ENCODE measurements at places on chromosomes 7 and 10.

- no peak for DNase-seq
These were observed 185.4 kb downstream of the JAZF1 start for GRCh38 chr7:27995228-27995627.

GRCh38 chr7:12893292-12893691 is 205.9 kb downstream of the ARL4A start:
- no peak for DNase-seq

DNA sequence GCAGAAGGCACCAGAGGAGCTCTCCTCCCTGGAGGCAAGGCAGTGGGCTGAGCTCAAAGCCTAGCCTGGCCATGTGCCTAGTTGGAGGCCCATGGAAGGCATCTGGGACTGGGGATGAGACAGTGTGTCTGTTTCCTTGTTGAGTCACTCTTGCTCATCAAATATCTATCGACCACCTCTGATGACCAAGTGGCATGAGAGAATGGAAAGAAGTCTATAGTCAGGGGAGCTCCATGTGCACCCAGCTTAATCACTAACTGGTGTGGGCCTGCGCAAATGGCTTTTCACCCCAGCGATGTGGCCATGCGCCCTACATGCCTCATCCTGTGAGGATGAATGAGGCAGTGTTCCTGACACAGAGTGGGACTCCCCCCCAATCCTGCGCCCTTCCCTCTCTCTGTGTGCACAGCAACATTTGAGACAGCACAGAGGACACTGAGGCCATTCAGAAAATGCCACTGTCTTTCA is 229.9 kb downstream of the RPS24 start:
- no peak for DNase-seq

DNA sequence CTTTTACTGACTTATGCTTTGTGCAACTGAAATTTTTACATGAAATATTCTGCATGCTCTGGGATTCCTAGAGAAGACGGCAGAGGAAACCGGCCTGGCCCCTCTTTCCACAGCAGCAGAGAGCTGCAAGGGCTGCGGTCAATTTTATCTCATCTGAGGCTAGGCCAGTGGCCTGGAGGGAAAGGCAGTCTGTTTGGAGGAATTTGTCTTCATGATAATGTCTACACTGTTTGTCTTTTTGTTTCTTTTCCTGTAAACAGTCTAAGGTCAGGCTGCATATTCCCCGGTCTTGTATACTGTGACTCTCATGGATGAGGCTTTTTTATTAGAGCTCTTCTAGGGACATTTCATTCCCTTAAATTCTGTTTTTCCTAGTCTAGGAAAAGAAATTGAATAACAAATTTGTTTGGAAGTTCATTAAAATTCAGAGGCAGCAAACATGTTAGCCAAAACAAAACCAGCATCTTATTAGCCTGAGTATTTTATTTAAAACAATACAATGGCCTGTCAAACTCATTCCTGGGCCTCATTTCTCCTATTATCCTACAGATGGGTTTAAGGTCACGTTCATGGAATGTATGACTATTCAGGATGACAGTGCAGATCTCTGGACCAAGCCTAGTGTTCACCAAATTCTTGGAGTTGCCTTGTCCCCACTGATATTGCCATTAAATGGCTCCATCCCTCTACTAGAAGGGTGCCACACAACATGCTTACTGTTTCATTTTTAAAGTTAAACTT is 26.4 kb downstream of the LAMB4 start:
- DNase-seq = no peak

GRCh38 chr10:36465604-36466379 is 659.6 kb upstream of the ANKRD30A start:
- no peak for DNase-seq

DNA sequence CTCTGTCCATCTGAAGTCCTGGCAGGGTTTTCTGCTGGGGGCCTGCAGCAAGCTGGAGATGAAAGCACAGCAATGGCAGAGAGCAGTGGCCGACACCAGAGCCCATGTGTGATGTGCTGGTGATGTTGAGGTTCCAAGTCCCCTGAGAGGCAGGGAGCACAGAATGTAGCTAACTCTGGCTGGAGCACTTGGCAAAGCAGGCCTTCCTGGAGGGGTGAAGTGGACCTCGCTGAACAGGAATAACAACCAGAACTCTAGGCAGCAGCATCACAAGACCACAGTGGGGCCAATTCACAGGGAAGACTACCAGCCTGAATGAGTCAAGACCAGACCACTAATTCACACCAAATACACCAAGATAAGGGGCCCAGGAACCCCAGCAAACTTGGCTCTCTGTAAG is 22.8 kb upstream of the MSMB start:
- DNase-seq = no peak

DNA sequence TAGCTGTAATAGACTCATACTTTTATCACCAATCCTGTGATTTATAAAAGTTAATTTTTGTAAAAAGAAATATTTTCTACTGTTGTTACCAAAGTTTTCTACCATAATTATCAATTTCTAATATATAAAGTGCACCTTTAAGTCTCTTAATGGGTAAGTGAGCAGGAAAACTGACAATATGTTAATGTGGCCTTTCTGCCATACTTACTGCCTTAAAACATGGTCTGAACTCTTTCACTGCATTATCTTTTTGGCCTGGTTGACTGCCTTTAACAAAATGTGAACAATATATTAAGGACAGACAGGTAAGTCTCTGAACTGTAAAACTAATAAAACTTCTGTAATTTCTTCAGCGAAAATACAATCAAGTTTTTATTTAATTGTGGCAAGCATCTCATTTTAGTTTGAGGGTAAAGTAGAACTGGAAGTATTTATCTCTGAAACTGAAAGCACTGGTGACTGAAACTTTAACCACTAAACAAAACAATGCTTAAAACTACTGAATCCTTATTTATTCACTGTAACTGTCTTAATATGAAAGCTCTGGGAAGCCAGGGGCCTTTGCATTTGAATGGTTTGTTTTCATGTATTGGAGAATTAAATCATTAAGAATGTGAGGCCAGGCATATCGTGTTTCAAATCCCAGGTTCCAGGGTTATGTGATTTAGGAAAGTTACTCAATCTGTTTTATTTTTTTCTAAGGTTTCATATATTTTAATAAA is 948.8 kb upstream of the POT1 start:
- no peak for DNase-seq

DNA sequence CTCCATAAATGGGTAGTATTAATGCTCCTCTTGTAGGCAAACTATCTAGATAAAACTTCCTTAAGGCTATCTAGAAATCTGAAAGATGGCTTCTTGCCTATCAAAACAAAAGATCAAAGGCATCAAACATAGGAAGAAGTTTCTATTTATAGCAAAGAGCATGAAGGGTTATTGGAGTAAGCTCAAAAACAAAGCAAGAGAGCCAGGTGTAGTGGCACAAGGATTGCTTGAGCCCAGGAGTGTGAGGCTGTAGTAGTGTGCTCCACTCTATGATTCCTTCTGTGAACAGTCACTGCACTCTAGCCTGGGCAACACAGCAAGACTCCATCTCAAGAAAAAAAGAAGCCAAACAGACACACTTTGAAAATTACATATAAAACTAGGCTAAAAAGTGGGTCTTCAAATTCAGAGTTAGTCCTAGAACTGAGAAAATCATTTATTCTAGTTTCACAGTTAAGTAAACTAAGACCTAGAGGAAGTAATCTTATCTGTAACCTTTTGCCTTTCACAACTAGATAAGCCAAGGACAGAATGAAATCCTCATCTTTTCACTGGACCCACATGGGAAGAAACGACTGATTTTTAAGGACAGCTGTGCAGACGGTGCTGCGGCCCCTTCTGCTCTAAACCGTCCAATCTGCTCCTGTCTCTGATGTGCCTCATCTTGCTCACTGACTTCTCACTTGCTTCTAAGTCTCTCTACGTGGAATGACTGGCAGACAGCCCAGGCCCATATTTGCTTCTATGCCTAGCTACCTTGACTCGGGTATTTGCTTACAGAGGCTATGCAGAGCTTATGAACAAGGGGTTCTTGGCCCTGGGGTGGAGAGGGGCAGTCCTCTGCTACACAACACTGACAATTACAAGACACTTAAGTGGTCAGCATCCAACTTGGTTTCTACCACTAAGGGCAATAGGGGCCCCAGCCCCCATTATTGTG is 50.0 kb downstream of the ESYT2 start:
- no peak for DNase-seq

GRCh38 chr10:116973946-116974455 is 31.0 kb downstream of the SHTN1 start:
- DNase-seq = no peak

GRCh38 chr10:117519286-117519685 is 23.3 kb upstream of the EMX2 start:
- no peak for DNase-seq

DNA sequence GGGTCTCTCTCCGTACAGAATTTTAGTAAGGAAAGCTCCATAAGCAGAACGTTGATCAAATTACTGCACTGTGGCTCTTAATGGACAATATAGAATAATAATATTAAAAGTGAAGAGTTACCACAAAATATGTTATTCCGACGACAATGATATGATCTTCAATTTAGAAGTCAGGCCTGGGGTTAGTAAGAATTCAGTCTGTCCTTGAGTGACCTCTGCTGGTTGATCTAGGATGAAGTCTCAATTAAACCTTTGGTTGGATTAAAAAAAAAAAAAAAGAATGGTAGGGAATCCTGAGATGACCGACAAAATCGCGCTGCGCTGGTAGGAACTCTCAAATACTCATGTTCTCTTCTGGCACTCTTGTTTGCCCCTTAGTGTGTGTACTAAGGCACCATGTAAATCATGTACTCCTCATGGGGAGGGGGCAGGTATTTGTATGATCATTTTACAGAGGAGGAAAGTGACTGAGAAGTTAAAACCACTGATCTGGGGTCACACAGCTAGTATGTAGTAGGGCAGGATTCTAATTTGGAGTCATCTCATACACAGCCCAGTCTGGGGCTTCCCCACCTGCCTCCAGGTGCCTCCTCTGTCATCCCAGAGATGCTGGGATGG is 161.3 kb upstream of the NPVF start:
- DNase-seq = no peak

DNA sequence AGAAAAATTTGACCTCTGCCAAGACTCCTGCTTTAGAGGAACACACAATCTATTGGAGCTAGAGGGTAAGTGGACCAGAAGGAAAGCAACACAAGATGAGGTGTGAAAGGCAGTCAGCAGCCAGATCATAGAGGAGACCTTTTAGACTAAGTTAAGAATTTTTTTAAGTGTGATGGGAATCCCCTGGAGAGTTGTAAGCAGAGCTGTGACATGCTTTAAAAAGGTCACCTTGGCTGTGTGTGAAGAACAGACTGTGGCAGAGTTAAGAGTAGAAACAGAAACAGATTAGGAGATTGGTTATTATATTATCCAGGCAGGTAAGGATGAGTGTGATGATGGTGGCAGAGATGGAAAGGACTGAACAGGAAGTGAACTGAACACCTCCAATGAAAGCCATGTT is 23.5 kb downstream of the CPEB3 start:
- DNase-seq = no peak

- DNase-seq = no peak
These were observed 14.5 kb downstream of the DNAJB9 start for GRCh38 chr7:108584211-108584610.

DNA sequence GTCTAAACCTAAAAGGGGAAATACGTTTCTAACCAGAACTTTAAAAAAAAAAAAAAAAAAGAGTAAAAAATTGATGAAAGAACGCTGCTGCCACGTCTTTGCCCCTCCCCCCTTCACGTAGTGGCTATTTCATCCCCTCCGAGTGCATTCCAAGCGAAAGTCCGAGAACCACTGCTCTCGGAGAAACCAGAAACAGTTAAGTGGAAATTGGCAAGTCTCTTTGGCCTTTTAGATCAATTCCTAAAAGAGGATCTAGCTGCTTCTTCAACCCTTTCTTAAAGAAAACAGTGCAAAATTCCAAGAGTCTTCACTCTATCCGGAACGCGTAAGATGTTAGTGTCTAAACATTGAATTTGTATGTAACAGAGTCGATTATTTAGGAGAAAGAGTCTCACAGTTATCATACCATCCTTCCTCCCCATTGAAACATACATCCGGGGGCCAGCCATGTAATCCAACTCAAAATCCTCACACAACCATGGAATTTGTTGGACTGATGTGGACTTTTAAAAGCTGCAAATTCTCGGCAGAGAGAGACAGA is 1.1 kb downstream of the P4HA1 start:
- DNase-seq = no peak

- DNase-seq = no peak
These were observed 93.7 kb downstream of the DGKI start for GRCh38 chr7:137753067-137753466.

DNA sequence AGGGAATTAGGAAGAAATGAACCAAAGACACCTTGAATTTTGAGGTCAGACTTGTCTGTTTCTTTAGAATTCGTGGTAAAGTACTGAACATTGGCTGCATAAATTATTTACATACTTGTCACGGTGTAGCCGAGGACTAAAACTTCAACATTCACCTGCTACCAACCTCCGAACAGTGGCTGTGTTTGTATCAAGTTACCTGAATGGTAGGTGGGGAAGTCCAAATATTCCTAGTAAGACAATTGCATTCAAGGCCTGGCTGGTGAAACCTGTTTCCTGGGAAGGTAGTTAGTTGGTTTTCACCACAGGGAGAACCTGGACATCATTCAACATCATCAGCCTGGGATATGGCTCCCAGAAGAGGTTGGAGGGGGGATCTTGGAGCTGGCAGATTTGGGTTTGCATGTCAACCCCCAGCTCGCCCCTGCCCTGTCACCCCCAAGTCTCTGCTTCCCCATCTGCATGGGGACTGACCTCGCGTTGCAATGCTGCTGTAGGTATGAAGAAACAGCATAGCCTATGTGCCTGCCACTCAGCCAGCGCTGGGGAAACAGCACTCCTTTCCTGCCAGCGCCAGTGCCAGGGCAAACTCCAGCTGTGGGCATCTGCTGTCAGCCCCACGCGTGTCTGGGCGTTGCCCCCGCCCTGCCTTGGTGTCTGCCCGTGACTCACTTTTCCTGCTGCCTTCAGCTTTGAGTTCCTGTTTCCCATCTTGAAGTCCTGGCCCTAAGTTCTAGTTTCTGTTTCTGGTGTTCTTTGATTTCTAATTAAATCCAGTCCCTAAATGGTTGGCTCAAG is 12.7 kb upstream of the LARP4B start:
- DNase-seq = peak; percentile 22

GRCh38 chr7:2760098-2760889 is 72.3 kb downstream of the AMZ1 start:
- no peak for DNase-seq

- no peak for DNase-seq
These were observed 64.5 kb upstream of the MRLN start for GRCh38 chr10:59817773-59818172.

DNA sequence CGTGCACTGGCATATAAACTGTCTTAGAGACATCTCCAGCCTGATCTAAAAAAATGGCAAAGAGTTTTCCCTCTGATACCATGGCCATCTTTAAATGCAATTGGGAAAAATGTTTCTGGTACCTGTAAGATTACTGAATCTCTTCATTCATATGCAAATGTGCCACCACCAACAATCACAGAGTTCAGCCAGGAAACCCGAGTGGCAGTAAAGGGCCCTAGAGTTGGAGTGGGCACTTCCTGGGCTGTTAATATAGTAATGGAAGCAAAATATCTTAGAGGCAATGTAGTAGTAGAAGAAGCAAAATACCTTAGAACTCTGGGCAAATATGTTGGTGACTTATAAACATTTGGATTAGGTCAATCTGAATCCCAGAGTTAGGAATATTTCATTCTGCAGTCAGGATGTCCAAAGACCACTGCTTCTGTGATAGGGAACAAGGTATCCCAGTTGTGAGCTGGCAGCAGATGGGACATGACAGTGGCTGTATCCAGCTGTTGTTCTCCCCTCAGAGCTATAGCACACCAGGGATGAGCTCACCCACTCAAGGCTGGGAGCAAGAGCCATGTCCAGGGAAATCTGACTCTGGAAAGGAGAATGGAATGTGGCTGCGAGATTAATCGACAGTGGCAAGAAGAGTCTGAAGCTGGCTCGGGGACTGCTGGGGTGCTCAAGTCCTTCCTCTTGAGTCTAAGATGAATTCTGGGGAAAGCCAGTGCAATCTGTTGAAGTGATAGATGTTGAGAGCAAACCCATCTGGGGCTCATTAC is 332.1 kb downstream of the PHTF2 start:
- DNase-seq = no peak
